ENCODE measurements at places on chromosomes 16 and 17.

GRCh38 chr17:41793784-41794539 lies 7.5 kb upstream of the JUP start:
- no peak for ATAC-seq

GRCh38 chr17:54117452-54117851 lies 294.7 kb downstream of the KIF2B start:
- ATAC-seq = no peak

- ATAC-seq = no peak
These were observed 6.2 kb downstream of the PLCG2 start for GRCh38 chr16:81785138-81785924.

DNA sequence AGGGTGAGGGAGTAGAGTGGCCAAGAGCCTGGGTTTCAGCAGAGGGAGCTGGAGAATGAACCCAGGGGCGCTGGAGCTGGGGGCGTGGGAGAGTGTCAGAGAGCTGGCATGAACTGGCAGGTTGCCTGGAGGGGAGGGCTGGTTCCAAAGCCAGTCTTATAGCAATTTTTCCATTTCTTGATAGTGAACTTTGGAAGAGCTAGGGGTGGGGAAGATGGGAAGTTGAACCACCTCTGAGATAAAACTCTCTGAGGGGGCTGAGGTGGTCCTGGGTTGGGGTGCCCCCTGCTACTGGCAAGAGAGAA lies 36.9 kb downstream of the ADGRG5 start:
- ATAC-seq = no peak

- no peak for ATAC-seq
These were observed 34.8 kb upstream of the XYLT2 start for GRCh38 chr17:50311112-50311460.

DNA sequence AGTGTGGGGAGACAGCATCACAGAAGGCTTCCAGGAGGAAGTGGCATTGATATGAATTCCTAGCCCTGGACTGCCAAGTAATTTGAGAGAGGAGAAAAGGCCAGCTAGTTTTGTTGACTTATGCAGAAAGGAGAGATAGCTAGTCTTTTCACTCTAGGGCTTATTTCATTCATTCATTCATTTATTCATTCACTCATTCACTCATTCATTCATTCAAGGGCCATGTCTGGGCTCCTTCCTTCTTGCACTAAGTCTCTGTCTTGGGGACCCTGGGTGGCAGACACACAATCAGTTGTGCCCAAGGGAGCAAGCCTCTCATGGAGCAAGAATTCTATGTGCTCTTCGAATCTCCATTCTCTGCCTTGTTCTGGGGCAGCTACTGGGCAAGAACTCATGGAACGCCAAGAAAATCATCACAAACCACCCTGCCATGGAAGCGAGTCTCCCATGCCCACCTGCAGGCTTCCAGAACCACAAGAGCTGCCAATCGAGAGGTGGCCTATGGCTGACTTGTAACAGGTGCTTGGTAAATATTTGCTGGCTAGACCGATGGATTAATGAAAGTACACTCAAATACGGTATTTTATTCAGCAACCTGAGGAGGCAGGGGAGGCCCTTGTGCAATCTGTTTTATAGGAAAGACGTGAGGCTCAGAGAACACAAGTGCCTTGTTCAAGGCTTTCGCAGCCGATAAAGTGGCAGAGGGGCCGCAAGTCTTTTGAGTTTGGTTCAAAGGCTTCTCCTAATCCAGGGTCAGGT lies 223.6 kb downstream of the XYLT1 start:
- ATAC-seq = no peak

GRCh38 chr17:32341141-32341856 lies 674 bp downstream of the C17orf75 start:
- peak; percentile 21 for ATAC-seq

Data from esophagus mucosa (tissue), 1 donor.